MCF 10A (cell line): ENCODE measurements at places on chromosomes 5 and 9. TPM values are rescaled to one million over a fixed set of nuclear protein-coding genes. Genes with fewer than 3 reads are reported as not detected.

DNA sequence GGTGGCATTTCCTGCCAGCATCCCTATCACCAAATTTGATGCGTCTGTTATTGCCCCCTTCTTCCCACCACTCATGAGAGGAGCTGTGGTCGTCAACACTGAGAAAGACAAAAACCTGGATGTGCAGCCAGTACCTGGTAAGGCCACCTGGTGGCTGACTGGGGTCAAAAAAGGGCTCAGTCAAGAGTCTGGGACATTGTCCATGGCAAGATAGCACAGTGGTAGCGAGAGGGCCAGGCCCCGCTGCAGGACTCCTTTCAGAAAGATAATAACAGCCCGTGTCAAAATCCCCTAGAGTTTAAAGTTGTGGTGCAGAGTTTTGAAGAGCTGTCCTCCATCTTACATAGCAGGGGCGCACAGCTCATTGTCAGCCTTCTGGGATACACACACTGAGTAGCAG is 40.8 kb downstream of the CSF1R start:
- no peak for DNase-seq

DNA sequence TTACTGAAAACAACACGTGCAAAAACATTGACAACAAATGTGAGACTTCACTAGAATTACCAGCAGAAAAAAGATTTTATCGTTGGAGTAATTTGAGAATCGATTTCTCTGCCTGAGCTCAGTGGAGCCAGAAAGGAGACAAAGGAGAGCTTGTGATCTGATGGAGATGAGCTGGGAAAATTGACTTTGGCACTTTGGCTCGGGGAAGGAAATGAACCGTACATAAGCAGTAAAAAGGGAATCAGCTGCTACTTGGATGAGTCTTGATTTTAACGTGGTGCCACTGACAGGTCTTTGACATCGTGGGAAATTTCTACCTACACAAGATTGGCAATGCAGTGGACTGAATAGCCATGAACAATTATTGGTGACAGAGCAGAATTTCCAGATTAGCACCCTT is 244.7 kb upstream of the RPS23 start:
- no peak for DNase-seq

DNA sequence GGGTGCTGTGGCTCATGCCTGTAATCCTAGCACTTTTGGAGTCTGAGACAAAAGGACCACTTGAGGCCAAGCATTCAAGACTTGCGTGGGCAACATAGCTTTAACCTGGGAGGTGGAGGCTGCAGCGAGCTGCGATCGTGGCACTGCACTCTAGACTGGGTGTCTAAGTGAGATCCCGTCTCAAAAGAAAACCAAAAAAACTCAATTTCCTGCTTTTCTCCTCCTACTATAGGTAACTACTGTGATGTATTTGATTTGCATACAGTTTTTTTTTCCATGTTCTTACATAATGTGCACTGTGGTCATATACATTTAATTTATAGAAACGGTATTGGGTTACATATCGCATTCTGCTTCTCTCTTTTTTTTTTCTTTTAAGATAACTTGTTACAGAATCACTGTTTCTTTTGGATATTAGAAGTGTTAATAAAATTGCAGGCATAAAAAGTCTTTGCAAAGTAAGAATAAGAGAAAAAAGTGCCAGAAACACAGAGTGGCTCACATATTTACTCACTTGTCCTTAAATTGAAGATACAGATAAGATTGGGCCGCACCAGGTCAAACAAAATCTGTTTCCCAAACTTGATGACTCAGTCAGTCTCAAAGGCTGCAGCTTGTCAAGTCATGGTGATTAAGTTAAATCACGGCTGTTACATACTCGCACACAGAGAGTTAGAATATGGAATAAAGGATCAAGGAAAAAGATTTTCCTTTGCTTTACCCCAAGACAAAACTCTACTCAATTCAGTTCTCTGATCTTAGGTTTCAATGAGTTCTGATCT is 2.0 kb upstream of the PTGR1 start:
- DNase-seq: peak; percentile 65

- DNase-seq: no peak
Measured at GRCh38 chr5:87645224-87645623, 232.5 kb upstream of the CCNH start.

DNA sequence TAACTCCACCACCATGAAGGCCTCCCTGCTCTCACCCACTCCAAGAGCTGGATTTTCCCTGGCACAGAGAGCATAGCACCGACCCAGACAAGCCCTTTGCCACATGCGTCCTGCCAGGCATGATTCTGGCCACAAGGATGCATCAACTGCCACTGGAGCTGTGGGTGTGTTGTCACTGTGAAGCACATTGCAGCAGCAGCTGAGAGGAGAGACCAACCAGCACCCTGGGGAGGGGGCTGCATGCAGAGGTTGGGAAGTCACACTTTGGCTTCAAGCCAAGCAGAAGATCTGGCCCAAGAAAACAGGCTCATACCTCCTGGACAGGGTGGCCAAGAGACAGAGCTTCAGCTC is 22.6 kb upstream of the PTGES start:
- peak; percentile 42 for DNase-seq

DNA sequence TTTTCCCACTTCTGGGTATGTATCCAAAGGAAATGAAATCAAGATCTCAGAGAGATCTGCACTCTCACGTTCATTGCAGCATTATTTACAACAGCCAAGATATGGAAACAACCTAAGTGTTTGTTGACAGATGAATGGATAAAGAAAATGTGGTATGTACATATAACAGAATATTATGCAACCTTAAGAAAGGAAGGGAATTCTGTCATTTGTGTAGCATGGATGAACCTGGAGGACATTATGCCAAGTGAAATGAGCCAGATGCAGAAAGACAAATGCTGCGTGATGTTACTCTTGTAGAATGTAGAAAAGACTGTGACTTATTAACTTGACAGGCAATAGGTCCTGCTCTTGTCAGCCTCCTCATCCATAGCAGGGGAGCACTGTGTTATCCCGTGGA is 31.4 kb downstream of the PPARGC1B start:
- DNase-seq: no peak

GRCh38 chr5:68369457-68370125 is 154.0 kb downstream of the PIK3R1 start:
- DNase-seq: no peak

DNA sequence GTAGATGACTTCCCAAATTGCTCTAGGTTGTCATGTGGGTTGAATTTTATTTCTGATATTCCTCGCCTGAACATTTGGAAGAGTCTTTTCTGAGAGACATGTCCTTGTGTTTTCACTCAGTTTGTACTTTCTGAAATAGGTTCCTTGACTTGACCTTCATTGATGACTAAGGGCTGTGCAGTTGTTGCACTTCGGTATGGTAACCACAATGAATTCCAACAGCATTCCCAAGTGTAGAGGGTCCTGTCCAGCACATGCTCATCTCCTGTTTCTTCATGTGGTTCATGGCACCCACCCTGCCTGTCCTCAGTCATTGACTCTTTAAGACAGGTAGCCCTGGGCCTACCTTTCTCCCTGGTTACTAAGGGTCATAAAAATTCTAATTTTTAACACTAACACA is 527.8 kb downstream of the MTRR start:
- no peak for DNase-seq

DNA sequence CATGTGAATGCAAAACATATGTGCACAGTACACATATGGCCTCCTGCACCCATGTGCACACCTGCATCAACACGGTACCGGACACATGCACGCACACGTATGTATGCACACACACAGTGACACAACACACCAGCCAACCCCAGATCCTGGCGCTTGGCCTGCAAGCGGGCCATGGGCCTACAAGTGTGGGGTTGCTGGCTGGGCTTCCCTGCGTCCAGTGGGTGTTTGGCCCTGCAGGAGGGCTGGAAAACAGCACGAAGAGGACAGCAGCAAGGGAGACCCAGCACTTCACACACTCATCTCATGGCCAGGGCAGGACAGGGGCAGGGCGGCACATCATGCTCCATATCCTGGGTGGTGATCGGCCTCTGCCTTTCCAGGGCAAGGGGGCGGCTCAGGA is 77.7 kb downstream of the COL5A1 start:
- DNase-seq: no peak

GRCh38 chr9:133759146-133759900 is 21.2 kb upstream of the SARDH start:
- no peak for DNase-seq

GRCh38 chr5:53373451-53374158 is 106.8 kb upstream of the FST start:
- no peak for DNase-seq

GRCh38 chr5:91388362-91388761 is 5.2 kb upstream of the ARRDC3 start:
- DNase-seq: no peak

- no peak for DNase-seq
Measured at GRCh38 chr5:77425420-77425819, 66.7 kb downstream of the WDR41 start.

GRCh38 chr5:166377756-166378155 is 1913.7 kb upstream of the WWC1 start:
- DNase-seq: no peak

Gene SPATA9
- total RNA-seq: not detected in 2 replicates

Gene FBP2
- total RNA-seq: not detected in 2 replicates

Gene SLC46A2
- total RNA-seq: not detected in 2 replicates

Gene TNFSF8
- total RNA-seq: not detected in 2 replicates

Gene DAPK1
- 19.7 and 35.7 TPM in 2 replicates for total RNA-seq

Gene GZMA
- total RNA-seq: not detected in 2 replicates

Gene TAF1L
- not detected in 2 replicates for total RNA-seq

Gene SLC36A3
- total RNA-seq: not detected in 2 replicates

Gene DAB2
- 0.68 and 2.1 TPM in 2 replicates for total RNA-seq
